ENCODE measurements at places on chromosomes 2 and 18.

DNA sequence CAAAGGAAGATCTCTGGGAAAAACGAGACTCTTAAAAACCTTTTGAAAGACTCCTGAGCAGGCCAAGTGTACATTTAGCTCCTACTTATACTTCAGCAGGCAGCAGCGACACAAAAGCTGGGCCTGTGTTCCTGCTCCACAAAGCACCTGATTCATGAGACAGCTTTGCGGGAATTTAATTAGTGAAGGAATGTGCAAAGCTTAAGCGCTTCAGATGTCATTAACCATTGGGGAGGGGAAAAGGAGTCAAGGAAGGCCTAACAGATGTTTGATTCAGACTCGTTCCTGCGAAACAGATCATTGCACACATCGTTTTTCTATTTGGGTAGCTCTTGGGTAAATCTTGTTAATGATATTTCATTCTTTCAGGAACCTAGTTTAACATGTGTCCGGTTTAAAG, 125.9 kb downstream of the MAIP1 start:
- no peak for DNase-seq

GRCh38 chr2:239756790-239757760, 268.1 kb downstream of the NDUFA10 start:
- peak; percentile 85 for DNase-seq

DNA sequence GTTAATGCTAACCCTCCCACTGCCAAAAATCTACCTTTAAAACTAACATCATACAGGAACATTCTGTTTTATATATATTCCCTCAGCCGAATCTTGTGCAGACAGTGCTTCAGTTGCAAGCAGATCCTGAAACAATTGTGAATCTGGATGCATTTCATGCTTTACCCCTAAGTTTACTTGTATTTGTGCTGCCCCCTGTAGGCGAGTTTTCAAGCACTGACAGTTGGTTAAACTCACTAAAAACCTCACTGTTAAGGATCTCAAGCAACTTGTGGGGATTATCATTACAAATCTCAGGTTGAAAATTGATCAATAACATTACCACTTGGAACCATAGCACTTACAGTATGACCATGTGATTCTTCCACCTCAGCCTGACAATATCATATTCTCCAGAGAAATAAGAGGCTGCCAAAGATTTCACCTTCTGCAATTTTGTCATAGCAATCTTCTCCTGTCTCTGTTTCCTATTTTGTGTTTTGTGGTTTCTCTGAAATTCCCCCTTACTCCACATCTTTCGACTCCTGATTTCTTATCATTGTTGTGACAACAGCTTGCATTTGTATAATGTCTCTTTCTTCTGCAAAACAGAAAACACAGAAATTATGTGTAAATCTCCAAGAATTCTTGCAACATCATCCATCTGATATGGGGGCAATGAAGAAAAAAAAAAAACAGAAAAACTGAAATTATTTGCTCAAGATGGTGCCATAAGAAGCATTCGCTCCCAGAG, 354.6 kb upstream of the SETBP1 start:
- DNase-seq = peak; percentile 51

DNA sequence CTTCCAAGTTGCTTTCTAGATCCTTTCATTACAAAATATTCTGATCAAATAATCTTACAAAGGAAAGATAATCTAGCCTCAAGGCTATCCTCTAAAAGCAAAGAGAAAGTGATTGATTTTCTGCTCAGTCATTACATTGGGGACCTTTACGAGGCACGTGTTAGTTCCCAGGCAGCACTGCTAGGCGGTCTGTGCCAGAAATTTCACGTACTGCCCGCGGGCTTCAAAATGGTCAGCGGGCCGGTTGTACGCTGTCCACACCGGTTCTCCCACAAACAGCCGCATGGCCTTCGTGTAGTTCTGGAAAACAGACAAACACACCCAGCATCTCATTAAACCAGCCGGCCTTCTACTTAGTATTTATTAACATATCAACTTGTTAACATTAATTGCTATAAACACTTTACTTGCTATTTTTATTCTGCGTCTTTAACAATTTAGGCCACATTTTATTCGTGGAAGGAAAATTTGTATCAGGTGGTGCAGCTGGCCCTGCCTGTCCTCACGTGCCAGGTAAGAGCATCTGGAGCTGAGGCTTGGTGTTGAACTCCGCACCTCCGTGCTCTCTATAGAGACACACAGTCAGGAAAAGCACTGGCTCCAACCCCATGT, 20.4 kb downstream of the ADI1 start:
- DNase-seq = no peak

DNA sequence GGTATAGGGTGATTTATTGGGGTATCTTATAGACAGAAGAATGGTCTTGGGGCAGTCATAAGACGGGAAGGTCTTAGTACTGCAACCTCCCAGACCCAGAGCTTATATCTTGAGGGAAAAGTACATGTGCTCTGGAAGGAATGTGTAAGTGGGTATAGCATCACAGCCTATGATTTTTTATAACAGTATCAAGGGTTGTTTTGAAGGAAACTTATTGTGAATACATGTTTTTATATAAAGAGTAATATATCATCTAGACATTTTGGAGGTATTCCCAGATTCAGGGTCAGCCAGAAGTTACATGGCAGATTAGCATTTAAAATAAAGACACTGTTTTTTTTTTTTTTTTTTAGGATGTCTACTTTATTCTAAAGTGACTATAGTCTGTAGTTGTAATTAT, 47.6 kb upstream of the STON1 start:
- peak; percentile 85 for DNase-seq

GRCh38 chr2:237132799-237133198, 47.1 kb downstream of the COPS8 start:
- DNase-seq = no peak

Data from muscle of arm (tissue), 14 donors.